Activated T-cell treated with anti-CD3 and anti-CD28 coated beads for 24 hours (primary cell): ENCODE measurements at places on chromosomes 13 and 19.

GRCh38 chr13:46698014-46698413, 98.9 kb downstream of the ESD start:
- DNase-seq: no peak

- no peak for DNase-seq
Measured at GRCh38 chr19:40281381-40282208, 3.5 kb downstream of the AKT2 start.

- DNase-seq: no peak
Measured at GRCh38 chr13:73622381-73622780, 511.8 kb downstream of the KLF12 start.

- no peak for DNase-seq
Measured at GRCh38 chr19:16111909-16112752, 442 bp downstream of the RAB8A start.

DNA sequence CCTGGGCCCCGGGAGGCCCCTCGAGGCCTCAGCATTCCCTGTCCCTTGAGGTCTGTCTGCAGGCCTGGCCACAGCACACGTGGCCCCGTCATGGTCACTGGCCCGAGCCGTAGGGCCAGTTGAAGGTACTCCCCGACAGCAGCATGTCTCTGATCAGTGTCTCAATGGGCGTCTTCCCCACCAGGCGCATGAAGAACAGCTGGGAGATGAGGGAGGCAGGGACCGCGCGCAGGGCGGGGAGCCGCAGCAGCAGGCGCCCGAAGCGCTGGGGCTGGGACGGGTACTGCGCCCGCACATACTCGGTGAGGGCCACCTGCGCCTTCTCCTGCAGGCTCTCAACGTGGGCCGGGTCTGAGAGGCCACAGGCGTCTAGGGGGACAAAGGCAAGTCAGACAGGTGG, 6.2 kb downstream of the OCEL1 start:
- DNase-seq: no peak

DNA sequence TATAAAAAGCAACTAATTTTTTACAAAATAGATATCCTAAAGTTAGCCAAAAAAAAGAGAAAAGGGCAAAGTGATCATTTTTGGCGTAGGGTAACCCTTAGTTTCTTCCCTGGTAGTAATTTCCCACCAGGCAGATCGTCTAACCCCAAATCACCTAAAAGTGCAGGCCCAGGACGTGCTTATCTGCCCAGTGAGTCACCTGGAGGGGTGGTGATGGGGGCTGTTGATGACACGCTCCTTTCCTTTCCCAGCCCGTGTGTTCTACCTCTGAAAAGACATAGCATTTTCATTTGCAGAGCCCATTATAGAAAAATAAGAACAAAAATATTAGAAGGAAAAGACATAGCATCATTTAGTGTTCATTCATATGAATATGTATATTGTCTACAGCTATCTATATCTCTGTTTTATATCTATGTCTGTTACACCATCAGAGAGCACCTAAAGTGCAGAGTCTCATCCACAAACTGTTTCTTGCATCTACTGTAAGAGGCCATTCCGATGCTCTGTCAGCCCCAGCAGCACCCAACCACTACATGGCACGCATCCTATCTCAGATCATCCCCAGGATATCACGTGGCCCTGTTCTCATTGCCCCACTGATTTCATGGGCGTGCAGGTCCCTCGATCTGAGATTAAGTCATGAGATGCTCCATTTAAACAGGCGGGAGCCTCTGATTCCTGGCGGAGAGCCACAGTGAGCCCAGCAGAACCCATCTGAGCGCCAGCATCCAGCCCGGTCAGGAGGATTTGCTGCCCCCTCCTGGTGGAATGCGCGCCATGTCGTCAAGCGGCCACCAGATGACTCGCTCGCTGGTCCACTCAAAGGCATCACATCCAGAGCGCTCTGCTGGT, 8.5 kb upstream of the LILRB3 start:
- DNase-seq: peak; percentile 75

DNA sequence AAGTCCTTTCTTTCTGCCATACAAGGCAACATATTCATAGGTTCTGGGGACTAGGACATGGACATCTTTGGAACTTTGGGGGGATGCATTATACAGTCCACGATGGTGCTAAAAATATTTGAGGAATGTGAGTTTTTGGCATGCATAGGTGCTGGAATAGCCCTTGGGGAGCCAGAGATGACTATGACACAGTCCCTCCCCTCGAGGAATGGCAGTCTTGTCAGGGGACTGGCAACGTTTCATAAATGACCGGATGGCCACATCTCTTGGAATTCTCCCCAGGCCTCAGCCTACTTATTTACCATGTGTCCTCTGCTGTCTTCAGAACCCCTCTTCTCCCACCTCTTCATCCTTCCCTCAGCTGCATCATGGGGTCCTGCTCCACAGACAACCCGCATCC, 13.6 kb downstream of the MEIOSIN start:
- no peak for DNase-seq

- no peak for DNase-seq
Measured at GRCh38 chr13:113742445-113743120, 16.4 kb upstream of the TMEM255B start.

- no peak for DNase-seq
Measured at GRCh38 chr19:5093297-5093928, 124.5 kb downstream of the KDM4B start.

GRCh38 chr13:110294146-110294545, 12.8 kb downstream of the COL4A1 start:
- no peak for DNase-seq

DNA sequence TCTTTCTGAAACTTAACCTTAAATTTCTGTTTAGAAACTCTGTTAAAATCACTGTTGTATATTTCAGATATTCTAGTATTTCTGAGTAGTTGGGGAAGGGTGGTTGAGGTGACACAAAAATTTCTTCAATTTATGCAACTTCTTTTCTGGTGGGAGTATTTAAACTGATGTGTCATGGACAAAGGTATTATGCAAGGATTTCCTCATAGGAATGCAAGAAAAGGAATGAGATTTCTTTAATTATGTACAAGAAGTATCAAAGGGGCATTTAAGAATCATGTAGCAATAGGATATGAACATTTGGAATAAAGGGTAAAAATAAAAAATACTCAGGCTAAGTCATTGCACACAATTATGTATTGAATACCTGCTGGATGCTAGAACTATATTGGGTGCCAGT, 575.8 kb upstream of the KLF12 start:
- DNase-seq: no peak

GRCh38 chr13:71876648-71877255, 9.7 kb upstream of the DACH1 start:
- DNase-seq: no peak

- DNase-seq: no peak
Measured at GRCh38 chr13:76106763-76107162, 470.6 kb downstream of the LMO7 start.

GRCh38 chr13:98348466-98349200, 171.6 kb upstream of the RNF113B start:
- DNase-seq: no peak

DNA sequence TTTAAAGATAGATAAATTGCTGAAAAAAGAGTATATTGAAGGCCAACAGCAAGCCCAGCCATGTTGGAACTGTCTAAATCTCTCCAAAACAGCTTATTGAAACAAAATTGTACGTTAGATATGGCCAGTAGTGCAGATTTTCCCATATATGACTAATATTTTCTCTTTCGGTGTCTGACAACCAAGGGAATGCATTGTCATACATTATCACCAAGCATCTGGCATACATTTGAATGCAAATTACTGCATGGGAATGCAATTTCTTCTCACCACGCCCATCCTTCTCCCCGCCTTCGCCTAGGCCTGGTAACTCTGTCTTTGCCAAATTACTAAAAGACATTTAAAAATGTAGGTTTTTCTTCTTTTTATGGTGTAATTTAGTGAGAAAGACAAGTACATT, 32.5 kb upstream of the IRS2 start:
- DNase-seq: no peak
